Left ventricle myocardium inferior (tissue), 1 donor: ENCODE measurements at places on chromosomes 4 and X. TPM values are rescaled to one million over a fixed set of nuclear protein-coding genes. Genes with fewer than 3 reads are reported as not detected.

- no peak for DNase-seq
These were observed 47.3 kb upstream of the SMIM31 start for GRCh38 chr4:164706675-164707074.

The CXCL1 gene
- total RNA-seq = 0.55 TPM

DNA sequence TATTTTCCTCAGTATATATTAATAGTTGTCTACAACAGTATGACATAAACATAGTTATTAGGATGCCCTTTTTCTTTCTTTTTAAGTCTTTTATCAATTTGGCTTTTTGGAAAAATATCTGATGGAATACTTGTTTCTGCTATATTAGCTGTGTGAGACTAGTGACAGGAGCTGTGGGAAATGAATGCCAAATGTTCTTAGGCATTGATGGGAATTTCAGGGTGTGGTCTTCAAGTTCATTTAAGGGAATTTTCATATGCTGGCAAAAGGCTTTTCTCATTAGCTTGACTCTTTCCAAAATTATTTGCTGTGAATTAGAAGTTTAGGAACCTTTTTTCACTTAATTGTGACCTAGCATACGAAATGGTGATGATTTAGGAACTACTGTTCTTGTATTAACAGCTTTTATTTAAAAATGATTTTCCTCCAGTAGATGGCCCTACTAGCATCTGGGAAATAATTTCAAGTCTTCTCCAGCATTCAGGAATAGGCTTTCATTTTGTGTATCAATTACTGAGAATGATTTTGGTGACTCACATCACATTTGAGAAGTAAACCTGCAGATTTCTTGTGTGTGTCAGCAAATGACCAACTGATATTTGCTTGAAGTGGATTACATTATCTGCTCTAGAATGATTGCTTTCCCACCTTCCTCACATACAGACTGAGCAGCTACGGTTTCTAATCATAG is 70.9 kb downstream of the HTT start:
- no peak for DNase-seq

DNA sequence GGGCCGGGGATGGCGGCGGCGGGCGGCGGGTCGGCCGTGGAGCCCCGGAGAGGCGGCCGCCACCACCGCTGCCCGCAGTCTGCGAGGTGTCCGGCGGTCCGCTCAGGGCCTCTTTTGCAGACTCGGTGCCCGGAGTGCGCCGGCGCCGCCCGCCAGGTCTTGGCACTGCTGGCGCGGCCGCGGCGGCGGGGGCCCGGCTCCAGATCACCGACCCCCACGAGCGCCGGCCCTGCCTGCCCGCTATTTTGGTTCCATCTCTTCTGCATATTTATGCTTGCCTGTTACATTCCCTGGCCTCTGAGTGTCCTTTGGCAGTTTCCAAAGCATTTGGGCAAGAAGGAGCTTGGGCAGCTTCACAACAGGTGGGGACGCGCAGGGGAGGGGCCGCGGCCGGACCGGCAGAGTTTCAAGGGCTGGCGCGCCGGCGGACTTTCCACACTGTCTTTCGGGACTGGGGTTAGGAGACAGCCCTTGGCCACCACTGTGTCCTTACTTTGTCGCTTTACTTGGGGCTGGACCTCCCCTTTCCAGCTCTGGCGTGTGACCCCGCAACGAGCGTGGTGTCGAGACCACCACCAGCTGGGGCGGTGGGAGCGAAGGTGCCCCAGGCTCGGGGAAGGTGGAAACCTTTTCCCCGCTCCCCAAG is 668 bp upstream of the TAPT1 start:
- peak; percentile 71 for DNase-seq

DNA sequence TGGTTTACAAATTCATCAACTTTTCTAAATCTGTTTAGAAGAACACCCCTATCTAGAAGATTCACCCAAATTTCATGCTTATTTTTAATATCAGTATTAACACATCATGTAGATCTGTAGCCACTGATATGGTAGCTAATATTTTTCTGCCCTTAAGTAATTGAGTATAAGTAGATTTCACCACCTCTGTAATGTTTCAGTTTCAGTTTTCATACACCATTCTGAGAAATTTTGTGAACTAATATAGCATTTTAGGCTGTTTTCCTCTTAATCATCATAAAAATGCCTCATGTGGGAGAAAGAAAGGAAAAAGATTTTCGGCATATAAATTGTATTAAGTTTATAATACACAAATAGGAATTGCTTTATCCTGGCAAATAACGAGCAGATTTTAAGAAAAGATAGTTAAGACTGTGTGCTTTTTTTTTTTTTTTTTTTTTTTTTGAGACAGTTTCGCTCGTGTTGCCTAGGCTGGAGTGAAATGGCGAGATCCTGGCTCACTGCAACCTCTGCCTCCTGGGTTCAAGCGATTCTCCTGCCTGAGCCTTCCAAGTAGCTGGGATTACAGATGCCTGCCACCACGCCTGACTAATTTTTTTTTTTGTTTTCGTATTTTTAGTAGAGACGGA is 21.4 kb upstream of the RBPJ start:
- no peak for DNase-seq

DNA sequence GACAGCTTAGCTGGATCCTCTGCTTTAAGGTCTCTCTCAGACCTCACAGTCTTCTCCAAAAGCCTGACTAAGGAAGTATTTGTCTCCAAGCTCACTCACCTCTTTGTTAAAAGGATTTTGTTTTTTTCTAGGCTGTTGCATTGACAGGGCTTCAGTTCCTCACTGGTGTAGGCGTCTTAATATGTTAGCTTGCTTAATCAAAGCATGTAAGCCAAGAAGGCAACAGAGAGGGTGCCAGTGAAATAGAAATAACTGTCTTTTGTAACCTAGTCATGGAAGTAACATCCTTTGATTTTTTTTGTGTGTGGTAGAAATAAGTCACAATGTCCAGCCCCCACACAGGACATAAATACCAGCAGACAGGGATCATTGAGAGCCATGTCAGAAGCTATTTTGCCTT is 58.8 kb downstream of the FIP1L1 start:
- no peak for DNase-seq

- no peak for DNase-seq
These were observed 160.2 kb downstream of the PALLD start for GRCh38 chr4:168656946-168657473.

GRCh38 chr4:31236020-31236638 is 516.0 kb downstream of the PCDH7 start:
- DNase-seq = no peak

The CACNA1F gene
- total RNA-seq = 0.08 TPM

The APBB2 gene
- 23.5 TPM for total RNA-seq
